Smooth muscle cell of the coronary artery (primary cell): ENCODE measurements at places on chromosomes 4 and X. TPM values are rescaled to one million over a fixed set of nuclear protein-coding genes. Genes with fewer than 3 reads are reported as not detected.

RAB39B gene
- total RNA-seq, result 0.47 and 0.53 TPM in 2 replicates

HGFAC gene
- not detected in 2 replicates for total RNA-seq

TSPAN6 gene
- total RNA-seq, result 19.9 and 32.2 TPM in 2 replicates

PTPN13 gene
- total RNA-seq, result 21.7 and 35.5 TPM in 2 replicates

USP17L10 gene
- not detected in 2 replicates for total RNA-seq

SORCS2 gene
- 0.15 and 0.23 TPM in 2 replicates for total RNA-seq

RAB28 gene
- total RNA-seq, result 6.0 and 9.7 TPM in 2 replicates

PDE6B gene
- 1.4 TPM in 1 of 2 replicates, not detected in the other for total RNA-seq

DEFB131A gene
- total RNA-seq, result not detected in 2 replicates
